ENCODE measurements at places on chromosomes 7 and 10.

DNA sequence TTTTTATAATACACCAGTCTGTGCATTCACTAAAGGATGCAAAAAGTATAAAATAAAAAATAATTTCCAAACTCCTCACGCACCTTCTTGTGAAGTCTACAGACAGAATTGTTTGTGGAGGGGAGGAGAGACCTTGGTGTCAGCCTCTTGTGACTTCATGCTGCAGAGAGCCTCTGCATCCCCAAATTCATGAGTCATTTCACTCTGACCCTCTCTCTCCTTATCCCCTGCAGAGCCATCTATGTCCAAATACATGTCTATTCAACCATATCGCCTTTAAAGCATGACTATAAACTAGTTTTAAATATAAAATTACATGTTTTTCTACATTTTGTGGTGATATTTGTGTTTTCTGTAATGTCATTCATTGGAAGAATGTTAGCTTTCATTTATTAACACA lies 6.0 kb downstream of the CREB5 start:
- no peak for DNase-seq

DNA sequence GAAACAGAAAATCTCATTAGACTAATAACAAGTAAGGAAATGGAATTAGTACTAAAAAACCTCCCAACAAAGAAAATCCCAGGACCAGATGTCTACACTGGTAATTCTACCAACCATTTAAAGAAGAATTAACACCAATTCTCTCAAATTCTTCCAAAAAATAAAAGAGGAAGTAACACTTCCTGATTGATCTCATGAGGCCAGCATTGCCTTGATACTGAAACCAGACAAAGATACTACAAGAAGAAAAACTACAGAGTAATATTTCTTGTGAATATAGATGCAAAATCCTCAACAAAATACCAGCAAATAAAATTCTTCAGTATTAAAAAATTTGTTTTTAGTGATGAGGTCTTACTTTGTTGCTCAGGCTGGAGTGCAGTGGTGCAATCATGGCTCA lies 21.3 kb downstream of the GCK start:
- no peak for DNase-seq

GRCh38 chr7:2496375-2496774 lies 20.2 kb upstream of the GRIFIN start:
- DNase-seq, result no peak

DNA sequence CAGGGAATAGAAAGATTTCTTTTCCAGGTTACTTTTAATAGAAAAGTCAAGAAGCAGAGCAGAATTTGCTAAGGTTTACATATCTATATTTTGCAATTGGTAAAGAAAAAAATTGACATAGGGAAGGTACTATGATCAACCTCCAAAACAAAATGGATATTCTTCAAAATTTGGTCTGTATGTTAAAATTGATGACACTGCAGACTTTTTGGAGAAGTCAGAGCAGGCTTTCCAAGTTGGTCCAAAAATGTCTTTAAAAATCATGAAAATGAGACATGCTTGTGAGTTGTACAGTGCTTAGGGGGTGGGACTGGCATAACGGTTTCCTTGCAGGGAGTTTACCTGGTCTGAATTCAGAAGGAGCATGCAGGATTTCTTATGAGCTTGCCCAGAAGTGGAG lies 77.0 kb downstream of the TFPI2 start:
- DNase-seq, result no peak

- no peak for DNase-seq
These were observed 20.6 kb downstream of the FAM200A start for GRCh38 chr7:99531354-99531765.

Measured in foreskin keratinocyte (primary cell).